ENCODE measurements at places on chromosomes 12 and 14.

- DNase-seq: no peak
Observed at GRCh38 chr14:87888136-87888999, 104.6 kb downstream of the GALC start.

DNA sequence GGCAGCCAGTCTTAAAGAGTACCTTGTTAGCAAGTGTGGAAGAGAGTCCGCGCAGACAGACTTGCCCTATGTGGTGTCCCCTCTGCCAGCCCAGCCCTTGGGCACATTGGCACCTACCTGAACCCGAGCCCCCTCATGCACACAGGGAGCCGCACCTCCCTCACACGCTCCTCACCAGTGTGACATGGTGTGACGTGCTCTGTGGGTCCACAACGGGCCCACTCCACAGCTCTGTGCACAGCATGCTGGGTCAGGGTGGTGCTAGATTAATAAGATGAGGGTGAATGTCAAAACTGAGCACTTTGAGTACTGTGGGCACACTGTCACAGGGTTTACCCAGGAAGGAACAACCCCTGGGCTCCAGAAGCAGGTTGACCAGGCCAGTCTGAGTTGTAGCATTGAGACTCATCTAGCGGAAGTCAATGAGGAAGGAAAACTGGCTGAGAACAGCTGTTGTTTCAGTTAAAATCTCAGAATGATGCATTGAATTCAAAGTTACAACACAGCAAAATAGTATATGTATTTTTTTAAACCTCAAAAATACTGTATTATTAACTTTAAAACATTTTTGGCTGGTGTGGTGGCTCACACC lies 53.4 kb upstream of the AMN start:
- DNase-seq: no peak

- DNase-seq: no peak
Observed at GRCh38 chr12:116294454-116295165, 17.1 kb upstream of the MED13L start.

DNA sequence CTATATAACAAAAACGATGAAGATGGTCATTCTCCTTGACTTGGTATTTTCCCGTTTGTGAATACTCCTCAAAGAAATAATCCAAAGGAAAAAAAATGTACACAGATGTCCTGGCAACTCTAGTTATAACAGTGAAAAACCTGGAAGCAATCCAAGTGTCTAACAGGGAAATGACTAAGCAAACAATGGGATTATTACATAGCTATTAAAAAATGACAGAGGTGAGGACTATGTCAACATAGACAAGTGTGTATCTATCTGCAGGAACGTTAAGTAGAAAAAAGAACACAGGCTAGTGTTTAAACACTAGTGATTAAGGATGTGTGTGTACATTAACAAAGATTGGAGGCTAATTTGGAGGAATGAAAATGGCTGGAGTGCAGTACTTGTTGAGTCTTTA lies 5.9 kb upstream of the APOLD1 start:
- DNase-seq: no peak

GRCh38 chr12:50984586-50985298 lies 32.4 kb downstream of the HIGD1C start:
- no peak for DNase-seq

DNA sequence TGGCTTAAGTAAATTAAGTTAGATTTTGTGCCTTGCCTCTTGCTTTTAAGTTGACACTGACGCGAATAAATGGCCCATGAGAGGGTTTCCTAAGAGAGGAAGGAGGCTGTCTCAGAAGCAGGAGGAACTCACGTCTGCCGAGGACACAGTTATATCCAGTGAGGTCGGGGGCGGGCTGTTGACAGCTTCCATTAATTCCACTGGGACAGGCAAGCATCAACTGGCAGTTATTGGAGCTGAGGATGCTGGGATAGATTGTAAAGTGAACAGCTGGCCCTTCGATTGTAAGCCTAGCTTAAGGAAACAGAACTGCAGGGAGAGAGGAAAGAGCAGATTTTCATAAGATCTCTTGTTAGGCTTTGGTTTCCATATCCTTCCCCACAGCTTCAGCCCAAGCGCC lies 399.2 kb downstream of the IPO8 start:
- DNase-seq: no peak

DNA sequence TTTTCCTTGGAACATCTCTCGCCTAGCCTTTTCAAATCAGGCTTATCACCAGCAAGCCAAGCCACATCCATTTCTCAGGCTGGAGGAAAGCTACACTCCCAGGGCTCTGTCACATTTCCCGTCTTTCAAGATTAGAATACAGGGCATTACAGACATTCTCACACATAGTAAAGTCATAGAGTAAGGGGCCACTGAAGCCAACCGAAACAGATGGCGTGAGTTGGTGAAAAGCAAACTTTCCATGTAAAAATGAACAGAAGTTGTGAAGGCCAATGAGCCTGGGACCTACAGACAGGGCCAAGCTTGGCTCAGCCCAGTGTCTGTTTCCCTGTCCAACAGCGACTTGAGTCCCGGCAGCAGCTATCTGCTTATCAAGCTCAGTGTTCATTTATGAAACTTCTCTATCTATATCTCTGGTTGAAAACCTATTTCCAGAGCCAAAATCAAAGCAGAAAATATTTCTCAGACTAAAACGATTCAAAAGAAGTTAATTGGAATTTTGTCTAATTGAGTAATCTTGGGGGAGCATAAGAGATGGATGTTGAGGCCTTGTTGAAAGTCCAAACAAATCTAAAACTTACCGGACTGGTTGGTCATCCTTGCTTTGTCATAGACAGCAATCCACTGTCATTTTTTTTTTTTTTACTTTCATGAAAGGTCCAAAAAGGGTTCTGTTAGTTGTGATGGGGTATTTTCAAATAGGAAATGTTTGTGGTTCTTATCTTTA lies 105.6 kb downstream of the DAAM1 start:
- no peak for DNase-seq

DNA sequence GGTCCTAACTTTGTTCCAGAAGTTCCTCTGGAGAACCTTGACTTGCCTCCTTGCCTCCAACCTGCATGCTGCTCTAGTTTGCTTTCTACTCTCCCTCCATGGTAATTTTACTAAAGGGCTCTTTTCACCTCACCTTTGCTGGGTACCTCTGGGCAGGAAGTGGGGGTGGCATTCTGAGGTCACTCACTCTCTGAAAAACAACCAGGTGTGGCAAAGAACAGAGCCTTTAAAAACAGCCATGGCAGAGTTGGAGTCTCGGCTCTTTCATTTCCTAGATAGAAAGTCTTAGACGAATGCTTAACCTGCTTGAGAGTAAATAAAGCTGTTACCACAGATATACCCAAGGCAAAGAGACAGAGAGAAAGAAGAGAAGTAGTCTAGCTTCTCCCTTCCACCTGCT lies 827.9 kb downstream of the BCL11B start:
- no peak for DNase-seq

GRCh38 chr12:100555722-100556121 lies 17.8 kb upstream of the GAS2L3 start:
- no peak for DNase-seq

DNA sequence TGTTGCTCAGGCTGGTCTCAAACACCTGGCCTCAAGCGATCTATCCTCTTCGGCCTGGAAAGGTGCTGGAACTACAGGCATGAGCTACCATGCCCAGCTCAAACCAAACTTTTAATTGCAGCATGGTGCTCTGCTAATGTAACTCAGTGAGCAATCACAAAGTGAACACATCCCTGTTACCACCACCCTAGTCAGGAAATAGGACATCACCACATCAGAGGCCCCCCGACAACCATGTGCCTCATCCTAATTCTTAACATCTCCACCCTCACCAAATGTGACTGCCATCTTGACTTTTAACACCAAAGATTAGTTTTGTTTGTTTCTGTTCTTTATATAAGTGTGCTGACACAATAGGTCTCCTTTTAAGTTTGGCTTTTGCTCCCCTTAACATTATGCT lies 22.8 kb upstream of the SDR39U1 start:
- no peak for DNase-seq

DNA sequence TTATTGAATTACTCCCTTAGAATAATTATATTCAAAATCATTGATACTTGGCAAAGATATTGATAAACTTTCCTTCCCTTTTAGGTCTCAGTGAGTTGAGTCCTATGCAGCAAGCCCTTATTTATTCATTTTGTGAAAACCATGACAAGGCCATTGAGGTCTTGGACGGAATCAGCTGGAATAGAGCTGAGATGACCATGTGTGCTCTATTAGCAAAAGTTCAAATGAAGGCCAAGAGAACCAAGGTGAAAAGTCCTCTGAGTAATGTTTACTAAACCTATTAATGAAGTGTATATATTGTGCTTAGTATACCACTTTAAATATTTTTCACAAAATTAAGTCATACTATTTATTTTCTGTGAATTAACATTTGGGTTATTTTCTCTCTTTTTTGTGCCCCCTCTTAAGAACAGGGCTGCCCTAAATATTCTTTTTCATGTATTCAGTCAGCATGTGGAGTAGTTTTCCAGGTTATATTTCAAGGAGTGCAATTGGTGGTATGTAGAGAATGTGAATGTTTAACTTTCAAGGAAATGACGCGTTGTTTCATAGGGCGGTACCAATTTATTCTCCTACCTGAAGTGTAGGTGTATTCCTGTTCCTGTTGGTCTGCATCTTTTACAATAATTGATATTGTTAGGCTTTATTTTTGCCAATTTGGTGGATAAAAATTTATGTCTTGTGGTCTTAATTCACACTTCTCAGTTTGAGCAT lies 201.4 kb downstream of the TTC6 start:
- no peak for DNase-seq

DNA sequence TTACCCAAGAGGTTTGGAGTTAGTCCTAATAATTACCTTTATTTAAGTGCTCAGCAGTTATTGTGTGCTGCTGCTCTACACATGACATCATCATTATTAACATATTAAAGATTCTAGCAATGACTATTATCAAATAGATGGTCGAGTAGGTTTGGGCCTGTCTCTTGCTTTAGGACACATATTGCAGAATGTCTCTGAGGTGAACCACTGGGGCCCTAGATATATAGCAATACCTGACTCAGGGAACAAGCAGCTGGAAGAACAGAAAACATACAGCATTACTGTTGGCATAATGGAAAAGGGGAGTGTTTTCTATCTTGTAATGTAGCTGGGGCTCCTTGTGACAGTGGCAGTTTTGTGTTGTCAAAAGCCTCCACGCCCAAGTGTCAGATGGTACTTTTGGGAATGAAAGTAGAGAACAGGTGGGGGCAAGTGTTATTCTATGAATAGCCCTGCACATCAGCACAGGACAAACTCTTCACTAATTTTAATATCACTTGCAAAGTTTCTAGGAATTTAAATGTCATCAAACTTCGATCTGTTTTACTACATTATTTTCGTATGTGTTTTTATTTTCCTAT lies 54.6 kb downstream of the C12orf56 start:
- no peak for DNase-seq

DNA sequence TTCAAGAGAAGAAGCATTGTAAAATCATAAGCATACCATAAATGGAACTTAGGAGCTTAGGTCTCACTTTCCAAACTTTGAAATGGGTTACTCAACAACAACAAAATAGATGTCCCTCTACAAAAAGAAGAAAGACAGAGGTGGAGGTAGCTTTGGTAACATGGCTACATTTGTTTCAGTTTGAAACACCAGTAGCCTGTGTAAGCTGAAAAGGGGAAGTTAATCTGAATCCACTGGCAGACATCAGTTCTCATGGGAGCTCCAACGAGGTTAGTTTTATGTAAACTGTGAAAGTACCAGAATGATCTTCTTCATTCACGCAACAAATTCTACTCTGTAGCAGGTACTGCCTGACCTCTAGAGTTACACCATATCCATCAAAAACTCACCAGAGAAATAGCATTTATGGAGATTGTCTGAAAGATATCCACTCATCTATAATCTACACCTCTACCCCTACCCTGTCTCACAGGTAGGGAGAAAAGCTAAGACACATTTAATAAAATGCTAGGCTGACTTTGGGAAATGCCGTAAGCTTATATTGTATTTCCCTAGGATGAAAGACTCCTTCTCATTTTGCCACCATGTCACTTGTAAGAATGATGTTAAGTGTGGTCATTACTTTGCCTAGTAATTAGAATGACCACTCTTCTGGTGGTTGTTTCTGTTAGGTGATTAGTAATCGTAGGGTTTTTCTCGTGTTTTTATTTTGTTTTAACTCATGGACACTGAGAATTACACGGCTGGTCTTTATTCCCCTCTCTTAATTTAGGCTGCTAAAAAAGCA lies 224.1 kb downstream of the ASCL1 start:
- no peak for DNase-seq

GRCh38 chr14:22648506-22648905 lies 4.4 kb upstream of the OR6J1 start:
- no peak for DNase-seq

DNA sequence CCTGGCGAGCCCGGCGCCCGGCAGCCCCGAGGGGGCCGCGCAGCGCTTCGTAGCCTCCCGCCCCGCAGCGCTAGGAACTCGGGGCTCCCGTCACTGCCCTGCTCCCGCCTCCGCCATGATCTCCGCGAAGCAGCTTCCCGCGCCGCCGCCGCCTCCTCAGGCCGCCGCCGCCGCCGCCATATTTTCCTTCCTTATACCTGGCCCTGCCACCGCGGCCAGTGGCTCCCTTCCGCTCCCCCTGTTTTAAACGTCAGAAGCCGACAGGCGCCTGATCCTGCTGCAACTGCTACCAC lies 286 bp downstream of the PPP4R3A start:
- no peak for DNase-seq

DNA sequence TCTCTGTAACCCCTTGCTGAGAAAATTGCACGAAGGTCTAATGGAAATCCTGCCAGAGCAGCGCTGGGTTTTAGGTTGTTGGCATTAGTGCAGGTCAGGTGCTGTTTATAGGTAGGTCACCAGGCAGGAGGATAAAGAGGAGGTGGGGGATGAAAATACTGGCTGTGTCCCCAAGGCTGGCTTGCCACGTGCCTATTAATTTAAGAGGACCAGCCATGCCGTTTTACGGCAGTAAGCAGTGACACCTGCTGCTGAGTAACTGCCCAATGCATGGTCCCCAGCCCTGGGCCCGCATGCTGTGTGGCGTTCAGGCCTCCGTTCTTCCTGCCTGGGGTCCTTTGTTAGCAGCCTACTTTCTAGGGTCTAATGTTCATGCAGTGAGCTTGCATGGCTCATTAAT lies 67.2 kb downstream of the WDR20 start:
- DNase-seq: no peak

DNA sequence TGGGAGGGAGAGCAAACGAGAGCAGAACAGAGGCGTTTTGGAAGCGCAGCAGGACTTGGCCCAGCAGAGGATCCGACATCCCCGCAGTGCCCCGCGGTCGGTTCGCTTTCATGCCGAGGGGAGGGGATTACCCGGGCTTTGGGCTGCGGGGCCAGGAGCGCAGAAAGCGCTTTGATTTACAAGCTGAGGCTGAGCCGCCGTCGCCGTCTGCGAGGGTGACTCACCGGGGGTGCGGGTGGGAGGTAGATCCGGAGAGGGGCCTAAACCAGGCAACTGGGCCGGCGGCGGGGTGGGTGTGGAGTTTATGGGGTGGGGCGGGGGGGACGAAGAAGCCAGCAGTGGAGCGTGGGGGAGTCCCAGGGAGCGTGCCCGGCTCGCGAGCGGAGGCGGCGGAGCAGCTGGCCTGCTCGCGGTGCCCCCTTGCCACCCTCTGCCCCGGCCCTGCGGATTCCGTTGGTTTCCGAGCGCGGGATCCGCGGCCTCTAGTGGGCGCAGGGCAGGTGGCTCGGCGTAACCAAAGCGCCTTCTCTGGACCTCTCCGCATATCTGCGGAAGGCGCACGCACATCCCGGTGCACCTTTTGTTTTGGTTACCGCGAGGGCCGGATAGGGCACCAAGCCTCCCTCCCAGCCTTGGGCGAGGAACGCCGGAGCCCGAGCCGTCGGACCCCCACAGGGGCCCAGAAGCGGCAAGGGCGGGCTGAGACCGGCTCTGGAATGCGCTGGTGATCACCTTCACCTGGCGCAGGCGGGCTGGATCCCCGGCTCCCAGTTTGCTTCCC lies 2.6 kb downstream of the SIX4 start:
- peak; percentile 64 for DNase-seq

- no peak for DNase-seq
Observed at GRCh38 chr14:72736786-72737559, 156.9 kb downstream of the DPF3 start.

- no peak for DNase-seq
Observed at GRCh38 chr14:98501335-98501734, 770.7 kb downstream of the BCL11B start.

All from stimulated activated CD4-positive, alpha-beta T cell treated with anti-CD3 and anti-CD28 coated beads, Interleukin-1b, Interleukin-23, amount 100 ng/mL, for 4 hours (primary cell).